ENCODE measurements at places on chromosomes 7 and 10.

- no peak for DNase-seq
These were observed 148.7 kb downstream of the MYOF start for GRCh38 chr10:93333278-93333978.

- no peak for DNase-seq
These were observed 64.9 kb upstream of the TAS2R16 start for GRCh38 chr7:123060446-123060845.

- DNase-seq = no peak
These were observed 535.9 kb upstream of the POT1 start for GRCh38 chr7:125465527-125465926.

DNA sequence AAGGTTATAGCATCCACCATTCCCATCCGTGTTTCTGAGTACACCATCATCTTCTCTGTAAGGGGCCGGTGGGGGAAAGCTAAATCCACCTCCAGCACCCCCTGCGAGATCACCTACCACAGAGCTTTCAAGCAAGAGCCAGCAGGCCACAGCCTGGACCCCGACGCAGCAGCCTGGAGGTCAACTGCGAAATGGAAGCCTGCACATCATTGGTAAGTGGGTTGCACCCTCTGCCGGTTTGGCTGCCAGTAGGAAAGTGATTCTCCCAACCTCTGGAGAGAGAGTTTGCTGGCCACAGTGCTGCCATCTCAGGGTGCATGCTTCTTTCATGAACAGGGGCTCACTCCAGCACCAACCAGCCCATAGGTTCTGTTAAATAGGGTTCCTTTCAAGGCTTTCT, 81.7 kb downstream of the WIPF3 start:
- DNase-seq = no peak

DNA sequence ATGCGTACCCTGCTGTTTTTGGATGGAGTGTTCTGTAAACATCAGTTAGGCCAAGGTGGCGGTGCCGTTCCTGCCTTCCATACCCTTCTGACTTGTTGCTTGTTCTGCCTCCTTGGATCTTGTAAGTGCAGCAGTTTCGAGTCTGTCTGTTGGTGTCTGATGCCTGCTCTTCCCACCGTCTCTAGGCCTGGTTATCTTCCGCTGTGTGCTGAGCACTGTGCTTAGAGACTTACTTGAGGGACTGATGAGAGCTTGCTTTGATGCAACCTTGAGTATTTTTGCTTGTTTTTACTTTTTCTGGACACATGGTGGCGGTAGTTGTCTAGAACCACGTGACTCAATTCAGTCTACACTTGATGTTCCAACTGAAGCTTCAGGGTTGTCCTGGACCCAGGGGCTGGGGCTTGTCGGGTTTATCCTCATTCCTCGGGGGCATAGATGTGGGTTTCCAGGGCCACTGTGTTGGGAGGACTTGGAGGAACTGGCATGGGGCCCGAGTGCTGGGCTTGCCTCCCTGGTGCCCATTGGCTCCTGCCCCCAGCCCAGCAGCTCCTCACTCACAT, 14.4 kb upstream of the SPRN start:
- DNase-seq = no peak

DNA sequence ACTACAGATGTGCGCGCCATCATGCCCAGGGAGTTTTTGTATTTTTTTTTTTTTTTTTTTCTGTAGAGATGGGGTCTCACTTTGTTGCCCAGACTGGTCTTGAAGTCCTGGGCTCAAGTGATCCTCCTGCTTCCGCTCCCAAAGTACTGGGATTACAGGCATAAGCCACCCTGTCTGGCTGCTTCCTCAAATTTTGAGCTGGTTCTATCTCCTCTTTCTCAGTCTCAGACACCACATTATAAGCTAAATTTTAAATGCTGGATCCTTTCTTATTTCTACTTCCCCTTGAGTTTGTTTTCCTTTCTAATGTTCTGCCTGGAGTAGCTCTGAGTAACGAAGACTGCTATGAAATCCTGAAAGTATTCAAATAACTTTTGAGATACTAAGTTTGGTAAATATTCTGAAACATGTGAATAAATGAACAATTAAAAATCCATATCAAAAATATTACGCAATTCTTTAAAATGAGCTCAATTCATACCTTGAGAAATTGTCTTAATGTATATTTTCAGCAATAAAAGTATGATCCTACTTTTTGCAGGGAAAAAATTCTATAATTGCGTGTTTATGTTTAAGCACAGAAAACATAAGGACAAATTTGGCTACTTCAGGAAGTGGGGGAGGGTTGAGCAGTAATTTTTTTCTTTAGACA, 15.0 kb downstream of the TCAF1 start:
- no peak for DNase-seq

GRCh38 chr7:142383841-142384492, 126.1 kb upstream of the PRSS58 start:
- no peak for DNase-seq

- DNase-seq = no peak
These were observed 295.9 kb downstream of the GATA3 start for GRCh38 chr10:8350250-8350967.

- no peak for DNase-seq
These were observed 67.3 kb downstream of the EPDR1 start for GRCh38 chr7:37987732-37988131.

GRCh38 chr7:75723444-75723843, 15.3 kb downstream of the HIP1 start:
- DNase-seq = no peak

DNA sequence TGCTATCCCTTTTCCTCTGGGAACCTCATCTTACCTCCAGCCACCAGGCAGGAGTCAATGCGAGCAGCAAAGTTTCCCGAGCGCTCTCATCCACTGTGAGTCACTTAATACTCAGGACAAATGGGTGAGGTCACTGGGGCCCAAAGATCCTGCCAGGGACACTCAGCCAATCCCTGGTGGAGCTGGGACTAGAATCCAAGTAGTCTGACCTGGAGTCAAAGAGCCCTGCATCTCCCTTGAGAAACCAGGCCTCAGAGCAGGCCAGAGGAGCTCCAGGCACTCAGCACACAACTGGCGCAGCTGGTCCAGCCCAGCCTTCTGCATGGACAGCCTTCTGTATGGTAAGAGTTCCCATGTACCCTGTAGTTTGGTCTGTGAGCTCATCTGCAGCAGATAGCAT, 142.3 kb downstream of the MAPK8 start:
- no peak for DNase-seq

- no peak for DNase-seq
These were observed 27.3 kb downstream of the DENND11 start for GRCh38 chr7:141674702-141675101.

GRCh38 chr10:52566471-52567246, 205.9 kb downstream of the MBL2 start:
- peak; percentile 17 for DNase-seq

GRCh38 chr10:63901881-63902280, 380.7 kb downstream of the REEP3 start:
- DNase-seq = no peak

GRCh38 chr10:34413214-34413613, 401.9 kb downstream of the PARD3 start:
- no peak for DNase-seq

DNA sequence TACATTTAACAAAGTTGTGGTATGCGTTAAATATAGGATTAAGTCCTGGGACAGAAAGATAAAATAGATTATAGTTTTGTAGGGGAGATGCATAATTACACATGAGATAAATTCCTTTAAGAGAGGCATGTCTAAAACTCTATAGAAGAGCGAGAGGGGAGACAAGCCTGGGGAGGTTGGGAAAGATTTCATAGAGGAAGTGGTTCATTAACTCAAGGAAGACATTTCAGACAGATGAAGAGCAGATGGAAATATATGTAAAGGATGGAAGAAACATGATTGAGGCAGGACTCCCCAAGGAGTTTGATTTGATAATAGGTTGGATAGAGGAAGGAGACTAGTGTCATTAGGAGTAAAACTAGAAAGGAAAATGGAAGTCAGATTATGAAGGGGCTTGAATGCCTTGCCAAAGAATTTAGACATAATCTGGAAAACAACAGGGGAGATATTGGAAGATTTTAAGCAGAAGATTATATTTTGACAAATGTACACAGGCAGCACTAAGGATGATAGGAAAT, 96.1 kb downstream of the PHTF2 start:
- DNase-seq = no peak

GRCh38 chr10:22345301-22346095, at the start of gene SPAG6:
Gene SPAG6 (plus strand): TSS chr10:22345496. CDS start chr10:22345612, 116 bp downstream.
- peak; percentile 53 for DNase-seq

- DNase-seq = no peak
These were observed 581.8 kb downstream of the GRID1 start for GRCh38 chr10:85784792-85785191.

GRCh38 chr7:13197501-13197900, 510.1 kb downstream of the ARL4A start:
- DNase-seq = no peak

DNA sequence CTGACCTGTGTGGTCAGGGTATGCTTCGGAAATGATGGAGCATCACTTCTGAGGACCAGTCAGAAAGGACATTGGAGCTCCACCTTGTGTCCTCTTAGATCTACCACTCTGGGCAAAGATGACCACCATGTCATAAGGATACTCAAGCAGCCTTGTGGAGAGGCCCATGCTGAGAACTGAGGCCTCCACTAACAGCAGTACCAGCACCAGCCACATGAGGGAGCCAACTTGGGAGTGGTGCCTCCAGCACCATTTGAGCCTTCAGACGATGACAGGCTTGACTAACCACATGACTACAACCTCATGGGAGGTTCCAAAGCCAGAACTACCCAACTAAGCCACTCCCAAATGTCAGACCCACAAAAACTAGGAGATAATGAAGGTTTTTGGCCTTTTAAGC, 116.0 kb downstream of the NPTX2 start:
- no peak for DNase-seq

GRCh38 chr10:89591111-89591795, 53.8 kb downstream of the PANK1 start:
- DNase-seq = no peak

DNA sequence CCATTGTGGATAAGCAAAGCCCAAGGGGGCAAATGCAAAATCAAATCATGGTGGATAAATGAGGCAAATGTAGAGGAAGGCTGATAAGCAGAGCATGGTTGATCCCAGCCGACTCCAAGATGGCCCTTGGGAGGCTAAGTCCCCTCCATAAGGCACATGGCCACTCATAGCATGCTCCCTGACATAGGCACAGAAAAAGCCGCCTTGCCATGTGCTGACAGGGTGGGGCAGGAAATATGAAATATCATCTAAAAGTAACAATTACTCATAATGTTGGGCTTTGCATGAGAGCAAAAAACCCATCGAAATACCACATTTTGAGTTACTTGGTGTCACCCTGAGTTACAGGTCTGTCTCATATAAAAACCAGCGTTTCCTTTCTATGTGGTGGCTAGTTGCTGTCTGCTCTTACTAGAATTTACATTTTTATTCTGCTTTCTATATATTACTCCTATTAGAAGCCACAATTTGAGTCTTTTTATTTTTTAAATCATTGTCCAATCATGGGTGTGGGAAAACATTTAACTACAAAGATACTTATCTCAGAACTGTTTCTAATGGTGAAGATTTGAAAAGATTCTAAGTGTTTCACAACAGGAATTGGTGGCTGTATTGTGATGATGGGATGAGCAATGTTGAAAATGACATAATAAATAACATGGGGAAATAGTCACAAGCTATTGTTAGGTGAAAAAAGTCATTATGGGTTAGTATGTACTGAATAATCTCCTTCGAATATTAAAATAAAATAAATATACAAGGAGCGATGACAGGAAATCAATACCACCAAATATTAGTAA, 102.7 kb downstream of the CUBN start:
- no peak for DNase-seq

- peak; percentile 61 for DNase-seq
These were observed 167.7 kb upstream of the TNRC18 start for GRCh38 chr7:5591278-5591874.

DNA sequence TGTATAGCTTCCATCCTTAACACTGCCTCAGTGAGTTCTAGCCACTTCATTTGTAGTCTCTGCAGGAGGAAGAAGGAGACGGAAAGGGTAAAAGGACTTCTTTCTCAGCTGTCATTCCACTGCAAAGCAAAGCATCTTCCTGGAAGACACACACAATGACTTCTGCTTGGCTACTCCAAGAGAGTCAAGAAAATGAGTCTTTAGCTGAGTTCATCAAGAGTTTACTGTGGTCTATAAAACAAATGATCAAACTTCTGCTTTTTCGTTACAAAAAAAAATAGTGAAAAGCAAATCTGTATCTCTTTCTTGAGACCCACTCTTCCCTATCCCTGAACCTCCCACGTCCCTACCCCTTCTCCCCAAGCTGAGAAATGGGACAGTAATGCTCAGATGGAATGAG, 205.0 kb upstream of the AHR start:
- DNase-seq = no peak

DNA sequence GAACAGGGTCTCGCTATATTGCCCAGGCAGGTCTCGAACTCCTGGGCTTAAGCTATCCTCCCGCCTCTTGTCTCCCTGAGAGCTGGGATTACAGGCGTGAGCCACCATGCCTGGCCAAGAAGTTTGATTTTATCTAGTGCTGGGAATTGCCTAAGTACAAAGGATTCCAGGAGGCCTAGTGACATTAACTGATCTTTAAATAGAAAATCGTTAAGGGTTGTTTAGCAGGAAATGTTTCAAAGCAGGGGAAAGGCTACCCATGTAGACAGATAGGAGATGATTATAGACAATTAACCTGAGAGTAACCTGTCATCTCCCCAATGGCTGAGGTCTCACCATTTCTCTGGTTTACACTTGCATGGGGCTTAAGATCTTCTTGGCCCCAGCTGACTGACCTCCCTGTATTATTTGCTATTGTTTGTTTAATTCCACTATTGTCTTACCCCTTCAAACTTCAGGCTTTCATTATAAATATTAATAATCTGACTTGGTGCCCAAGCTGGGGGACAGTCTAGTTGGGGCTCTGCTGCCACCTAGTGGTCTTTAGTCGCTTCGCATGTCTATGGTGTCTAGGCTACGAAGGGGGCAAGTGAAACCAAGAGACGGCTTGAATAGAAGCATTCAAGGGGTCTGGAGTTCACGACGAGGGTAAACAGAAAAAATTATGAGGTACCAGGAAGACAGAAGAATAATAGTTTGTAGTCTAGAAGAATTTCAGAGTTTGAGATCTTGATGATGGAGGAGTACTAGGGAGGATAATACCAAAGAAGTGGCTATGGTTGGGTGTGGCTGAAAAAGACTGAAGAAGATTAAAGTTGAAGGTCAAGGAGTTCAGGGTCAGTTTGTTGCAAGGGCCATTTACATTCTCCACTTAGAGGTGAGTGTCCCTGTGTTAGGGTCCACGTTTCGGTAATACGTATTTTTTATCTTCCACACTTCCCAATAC, 40.4 kb upstream of the BPGM start:
- DNase-seq = peak; percentile 63

- no peak for DNase-seq
These were observed 66.7 kb downstream of the TES start for GRCh38 chr7:116277070-116277469.

DNA sequence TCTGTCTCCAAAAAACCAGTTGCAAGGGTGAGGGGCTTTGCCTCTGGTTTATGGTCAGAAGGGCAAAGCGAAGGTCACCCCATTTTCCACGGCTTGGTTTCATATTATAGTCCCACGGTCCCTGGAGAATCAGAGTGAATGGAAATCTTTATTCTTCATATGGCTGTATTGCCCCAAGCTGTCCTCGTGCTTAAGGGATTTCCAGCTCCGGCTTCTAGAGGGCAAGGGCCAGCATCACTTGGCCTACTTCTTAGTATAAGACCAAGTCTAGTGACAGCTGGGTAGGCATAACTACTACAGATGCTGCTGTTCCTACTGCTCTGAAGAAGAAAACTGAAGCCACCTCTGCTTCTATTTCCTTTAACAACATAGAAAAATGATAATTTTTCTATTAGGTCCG, 63.2 kb downstream of the PARP12 start:
- DNase-seq = no peak

- DNase-seq = no peak
These were observed 331.6 kb upstream of the ZNF32 start for GRCh38 chr10:43980313-43980712.

GRCh38 chr10:100817268-100817839, 72.0 kb downstream of the PAX2 start:
- DNase-seq = no peak
